Stimulated activated CD8-positive, alpha-beta memory T cell treated with anti-CD3 and anti-CD28 coated beads, Interleukin-15, amount 100 ng/mL, for 48 hours (primary cell): ENCODE measurements at places on chromosomes 5 and 9.
A peak's percentile ranks its signal among the peaks of the same experiment; 100 is the strongest.

DNA sequence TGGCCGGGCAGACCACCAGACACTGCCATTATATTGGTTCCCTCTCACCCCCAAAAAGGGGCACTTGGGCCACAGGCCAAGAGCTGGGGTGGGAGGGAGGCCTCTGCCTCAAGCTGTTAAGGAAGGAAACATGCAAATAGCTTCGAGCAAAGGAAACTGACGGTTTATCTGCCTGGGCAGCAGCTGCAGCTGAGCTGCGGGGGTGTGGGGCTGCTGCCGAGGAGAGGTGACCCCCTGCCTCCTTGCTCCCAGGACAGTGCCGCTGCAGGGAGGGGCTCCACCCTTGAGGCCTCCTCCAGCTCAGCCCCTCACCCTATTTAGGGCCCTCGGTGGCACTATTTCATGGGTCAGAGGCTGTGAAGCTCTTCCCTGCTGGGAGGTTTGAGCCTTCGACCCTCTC lies 789 bp downstream of the DOK3 start:
- no peak for DNase-seq

DNA sequence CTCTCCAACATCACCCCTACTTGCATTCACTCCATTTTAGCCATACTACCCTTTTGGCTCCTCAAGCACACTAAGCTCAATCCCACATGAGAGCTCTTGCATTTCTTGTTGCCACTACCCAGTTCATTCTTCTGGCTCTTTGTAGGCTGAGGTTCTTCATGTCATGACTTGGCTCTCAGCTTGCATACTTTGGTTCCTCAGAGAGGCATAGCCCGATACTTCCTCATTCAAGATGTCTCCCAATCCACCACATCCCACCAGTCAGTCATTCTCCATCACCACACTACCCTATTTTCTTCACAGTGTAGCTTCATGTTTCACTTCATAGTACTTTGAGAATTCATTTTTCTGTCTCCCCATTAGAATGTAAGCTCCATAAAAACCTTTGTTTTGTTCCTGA lies 116.7 kb downstream of the NR6A1 start:
- DNase-seq = no peak

DNA sequence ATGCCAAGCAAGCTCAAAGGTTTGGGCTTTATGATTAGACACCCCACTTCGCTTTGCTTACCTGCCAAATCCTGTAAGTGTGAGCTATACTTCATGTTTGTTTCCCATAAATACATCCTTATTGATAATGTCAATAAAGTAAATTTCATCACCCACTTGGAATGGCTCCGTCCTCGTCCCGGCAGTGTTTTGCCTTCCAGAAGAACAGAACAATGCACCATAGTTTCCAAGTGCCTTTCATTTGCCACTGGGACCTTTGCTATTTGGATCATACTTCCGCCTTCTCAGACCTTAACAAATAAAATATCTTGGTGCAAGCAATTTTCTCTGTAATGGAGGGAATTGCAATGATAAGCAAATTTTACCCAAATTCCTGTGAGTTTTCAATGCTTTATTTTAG lies 229.3 kb downstream of the PIK3R1 start:
- DNase-seq = no peak

- no peak for DNase-seq
Measured at GRCh38 chr9:111842313-111842712, 47.6 kb upstream of the SHOC1 start.

DNA sequence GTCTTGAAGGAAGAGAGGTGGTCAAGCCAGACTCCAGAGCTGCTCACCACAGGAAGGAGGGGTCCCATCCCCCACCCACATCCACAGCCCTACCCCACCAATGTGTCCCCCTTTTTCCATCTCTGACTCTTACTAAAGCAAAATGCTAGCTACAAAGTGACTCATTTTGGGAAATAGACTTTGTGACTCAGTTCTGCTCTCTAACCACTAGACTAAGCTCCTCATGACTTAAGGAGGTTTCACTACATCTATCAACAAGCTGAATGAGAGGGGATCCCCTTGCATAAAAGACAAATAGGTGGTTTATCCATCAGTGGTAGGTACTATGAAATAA lies 35.1 kb upstream of the ADRB2 start:
- DNase-seq = peak; percentile 40

DNA sequence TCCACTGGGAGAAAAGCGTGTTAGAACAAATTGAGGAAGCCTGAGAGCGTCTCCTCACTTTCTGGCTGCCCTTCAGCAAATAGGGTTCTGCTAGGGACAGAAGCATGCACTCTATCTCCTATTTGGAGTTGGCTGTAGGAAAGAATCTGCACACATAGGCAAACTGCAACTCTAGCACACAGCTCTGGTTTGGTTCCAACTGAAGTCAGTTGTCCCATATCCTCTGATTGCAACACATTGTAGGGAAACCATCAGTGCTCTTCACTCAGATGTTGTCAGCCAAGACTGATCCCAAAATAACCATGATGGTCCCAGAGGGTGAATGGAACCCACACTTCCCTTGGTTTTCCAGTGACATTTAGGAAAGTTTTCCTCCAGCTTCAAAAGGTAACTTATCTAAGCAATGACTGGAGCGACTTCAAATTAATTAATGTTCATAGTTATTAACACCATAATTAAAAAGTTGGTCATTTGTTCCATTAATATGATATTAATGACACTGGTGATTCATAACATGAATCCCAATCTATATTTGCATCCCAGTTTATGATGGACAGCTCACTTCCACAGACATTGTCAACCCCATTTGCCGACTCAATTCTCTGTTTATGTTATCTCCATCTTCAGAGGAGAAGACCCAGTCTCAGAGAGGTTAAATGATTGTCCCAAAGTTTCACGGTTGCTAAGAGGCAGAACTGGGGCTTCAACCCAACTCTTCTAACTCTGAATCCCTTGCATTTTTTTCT lies 136.7 kb upstream of the ZNF462 start:
- no peak for DNase-seq

DNA sequence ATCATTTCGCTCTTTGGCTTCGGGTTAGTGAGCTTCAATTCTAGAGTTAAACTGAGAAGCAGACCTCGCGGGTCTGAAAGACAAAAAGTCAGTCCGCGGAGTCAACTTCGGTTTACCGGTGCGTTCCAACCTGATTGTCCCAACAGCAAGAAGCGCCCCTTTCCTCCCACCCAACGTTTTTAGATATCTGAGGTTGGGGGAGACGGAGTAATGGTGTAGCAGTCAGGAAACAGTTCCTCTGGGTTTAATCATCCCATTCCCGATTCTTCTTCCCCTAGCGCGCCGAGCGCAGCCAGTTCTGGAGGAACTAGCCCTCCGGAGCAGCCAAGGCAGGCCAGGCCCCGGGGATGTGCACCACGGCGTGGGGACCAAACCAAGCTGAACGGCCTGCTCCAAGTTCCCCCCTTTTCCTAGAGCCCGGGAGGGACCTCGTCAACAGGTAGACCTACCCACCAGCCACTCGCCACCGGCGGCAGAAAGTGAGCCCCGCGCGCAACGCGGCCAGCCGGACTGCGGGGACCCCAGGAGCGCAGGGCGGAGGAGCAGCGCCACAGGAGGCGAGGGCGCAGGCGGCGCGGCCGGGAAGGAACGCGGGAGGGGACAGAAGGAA lies 622 bp upstream of the ISL1 start:
- no peak for DNase-seq

GRCh38 chr9:76652894-76653293 lies 111.3 kb upstream of the PCA3 start:
- DNase-seq = no peak

GRCh38 chr9:128159522-128159783 lies 612 bp upstream of the BBLN start:
- DNase-seq = peak; percentile 9

GRCh38 chr9:91379426-91379825 lies 17.7 kb upstream of the AUH start:
- DNase-seq = no peak

DNA sequence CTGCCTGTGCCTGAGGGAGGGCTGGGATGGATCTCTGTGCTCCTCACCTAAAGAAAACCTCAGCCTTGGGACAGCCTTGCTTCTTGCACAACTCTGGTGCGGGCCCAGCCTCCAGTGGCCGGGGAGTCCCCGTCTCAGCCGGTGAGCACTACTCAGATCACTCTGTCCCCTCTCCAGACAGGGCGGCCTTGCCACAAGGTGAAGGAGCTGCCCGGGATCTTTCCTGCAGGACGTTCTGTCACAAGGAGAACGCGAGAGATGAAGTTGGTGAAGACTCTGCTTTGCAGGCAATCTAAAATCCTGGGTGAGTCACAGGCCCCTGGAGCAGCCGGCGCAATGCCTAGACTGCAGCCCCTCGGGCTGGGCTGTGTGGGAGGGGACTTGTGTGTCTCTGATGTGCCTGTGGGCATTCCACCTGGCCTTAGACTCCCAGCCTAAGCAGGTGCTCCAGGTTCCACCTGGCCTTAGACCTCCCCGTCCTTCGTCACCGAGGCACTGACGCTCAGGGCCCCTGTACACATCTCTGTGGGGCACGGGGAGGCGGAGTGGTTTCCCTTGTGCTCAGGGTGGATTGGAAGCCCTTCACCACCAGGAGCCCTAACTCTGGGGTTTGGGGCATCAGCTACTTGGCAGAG lies 15.2 kb upstream of the IRX4 start:
- no peak for DNase-seq

DNA sequence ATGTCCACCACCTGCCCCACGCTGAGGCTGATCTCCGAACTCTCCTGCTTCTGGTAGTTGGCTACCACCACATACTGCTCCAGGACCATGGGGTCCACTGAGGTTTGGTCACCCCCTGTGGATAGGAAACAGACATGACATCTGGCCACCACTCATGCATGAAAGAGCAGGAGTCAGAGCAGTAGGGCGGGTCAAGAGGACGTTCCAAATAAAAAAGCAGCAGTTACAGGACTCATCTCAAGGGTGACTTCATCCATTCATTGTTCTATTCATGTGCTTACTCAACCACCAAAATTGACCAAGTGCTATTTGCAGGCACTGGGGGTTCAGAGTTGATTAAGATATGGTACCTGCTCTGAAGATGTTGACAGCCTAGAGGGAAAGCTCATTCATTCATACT lies 79.2 kb upstream of the UBTD2 start:
- DNase-seq = no peak

- no peak for DNase-seq
Measured at GRCh38 chr5:171483551-171484135, 64.2 kb downstream of the FGF18 start.

GRCh38 chr9:129558063-129558550 lies 62.8 kb downstream of the C9orf50 start:
- DNase-seq = no peak

GRCh38 chr5:91357012-91357634 lies 26.0 kb downstream of the ARRDC3 start:
- DNase-seq = no peak

DNA sequence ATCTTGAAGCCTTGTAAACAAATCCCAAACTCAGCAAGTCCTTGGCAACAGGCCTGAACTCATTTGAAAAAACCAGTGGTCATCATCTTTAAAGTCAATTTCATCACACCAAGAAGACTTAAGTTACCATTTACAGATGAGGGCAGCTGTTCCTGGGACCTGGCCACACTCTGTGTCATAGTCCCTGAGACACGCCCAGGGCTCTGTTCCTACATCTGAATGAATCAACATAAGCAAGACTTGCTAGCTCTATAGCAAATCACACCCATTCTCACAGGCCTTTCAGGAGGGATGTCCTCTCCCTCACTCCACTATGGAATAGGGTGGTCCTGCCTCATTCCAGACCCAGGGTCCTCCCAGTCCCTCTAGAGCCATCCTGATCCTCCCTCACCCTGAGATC lies 142.8 kb downstream of the NSG2 start:
- DNase-seq = no peak

GRCh38 chr9:89732295-89732938 lies 127.6 kb downstream of the GADD45G start:
- DNase-seq = no peak

DNA sequence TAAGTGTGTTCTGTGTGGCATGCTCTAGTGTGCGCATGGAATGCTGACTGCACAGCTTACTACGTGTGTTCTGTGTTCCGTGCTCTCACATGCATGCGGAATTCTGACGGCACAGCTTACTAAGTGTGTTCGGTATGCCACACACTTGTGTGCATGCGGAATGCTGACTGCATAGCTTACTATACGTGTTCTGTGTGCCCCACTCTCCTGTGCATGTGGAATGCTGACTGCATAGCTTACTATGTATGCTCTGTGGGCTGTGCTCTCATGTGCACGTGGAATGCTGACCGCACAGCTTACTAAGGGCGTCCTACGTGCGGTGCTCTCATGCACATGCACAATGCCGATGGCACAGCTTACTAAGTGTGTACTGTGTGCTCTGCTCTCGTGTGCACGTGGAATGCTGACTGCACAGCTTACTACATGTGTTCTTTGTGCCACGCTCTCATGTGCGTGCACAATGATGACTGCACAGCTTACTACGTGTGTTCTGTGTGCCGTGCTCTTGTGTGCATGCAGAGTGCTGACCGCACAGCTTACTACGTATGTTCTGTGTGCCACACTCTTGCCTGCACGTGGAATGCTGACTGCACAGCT lies 548.9 kb downstream of the IRX1 start:
- no peak for DNase-seq

DNA sequence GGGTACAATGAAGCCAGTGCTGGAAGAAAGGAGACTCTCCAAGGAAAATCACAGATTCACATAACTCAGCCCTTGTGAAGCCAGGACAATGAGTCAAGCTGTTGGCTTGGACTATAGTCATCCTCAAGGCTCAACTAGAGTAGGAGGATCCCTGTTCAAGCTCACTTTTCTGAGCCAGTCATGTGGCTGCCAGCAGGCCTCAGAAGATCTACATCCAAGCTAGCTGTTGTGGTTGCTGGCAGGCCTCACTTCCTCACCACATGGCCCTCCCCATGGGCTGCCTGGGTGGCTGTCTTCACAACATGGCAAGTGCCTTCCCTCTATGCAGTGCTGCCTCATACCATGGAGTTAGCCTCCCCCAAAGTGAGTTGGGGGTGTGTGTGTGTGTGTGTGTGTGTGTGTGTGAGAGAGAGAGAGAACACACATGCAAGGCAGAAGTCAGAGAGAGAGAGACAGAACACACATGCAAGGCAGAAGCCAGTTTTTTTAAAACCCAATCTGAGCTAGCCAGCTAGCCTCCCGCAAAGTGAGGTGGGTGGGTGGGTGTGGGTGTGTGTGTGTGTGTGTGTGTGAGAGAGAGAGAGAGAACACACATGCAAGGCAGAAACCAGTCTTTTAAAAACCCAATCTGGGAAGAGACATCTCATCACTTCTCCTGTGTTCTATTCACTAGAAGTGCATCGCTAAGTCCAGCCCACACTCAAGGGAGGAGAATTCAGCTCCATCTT lies 17.1 kb downstream of the SCAI start:
- DNase-seq = peak; percentile 69

DNA sequence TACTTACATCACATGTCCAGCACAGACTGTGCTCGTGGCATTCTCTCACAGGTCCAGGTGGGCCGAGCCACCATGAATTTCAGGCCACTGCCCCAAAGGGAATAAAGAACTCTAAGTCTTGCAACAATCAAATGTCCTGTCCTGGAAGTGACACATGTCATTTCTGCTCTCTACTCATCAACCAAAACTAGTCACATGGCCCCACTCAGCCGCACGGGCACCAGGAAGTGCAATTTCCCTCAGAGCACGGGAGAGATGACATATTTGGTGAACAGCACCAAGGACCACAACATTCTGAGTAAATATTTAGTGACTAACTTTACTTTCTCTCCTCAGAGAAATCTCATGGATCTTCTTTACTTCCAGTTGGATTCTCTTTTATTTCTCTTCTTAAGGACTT lies 131.1 kb upstream of the TUT7 start:
- DNase-seq = no peak

- no peak for DNase-seq
Measured at GRCh38 chr9:19113964-19114679, 11.4 kb upstream of the HAUS6 start.
